Activated effector memory CD4-positive, alpha-beta T cell treated with anti-CD3 and anti-CD28 coated beads, Interleukin-2, amount 50 U/mL, for 16 hours (primary cell): ENCODE measurements at places on chromosomes 4 and X.

GRCh38 chr4:108342325-108342970 lies 173.7 kb upstream of the LEF1 start:
- peak; percentile 65 for DNase-seq

DNA sequence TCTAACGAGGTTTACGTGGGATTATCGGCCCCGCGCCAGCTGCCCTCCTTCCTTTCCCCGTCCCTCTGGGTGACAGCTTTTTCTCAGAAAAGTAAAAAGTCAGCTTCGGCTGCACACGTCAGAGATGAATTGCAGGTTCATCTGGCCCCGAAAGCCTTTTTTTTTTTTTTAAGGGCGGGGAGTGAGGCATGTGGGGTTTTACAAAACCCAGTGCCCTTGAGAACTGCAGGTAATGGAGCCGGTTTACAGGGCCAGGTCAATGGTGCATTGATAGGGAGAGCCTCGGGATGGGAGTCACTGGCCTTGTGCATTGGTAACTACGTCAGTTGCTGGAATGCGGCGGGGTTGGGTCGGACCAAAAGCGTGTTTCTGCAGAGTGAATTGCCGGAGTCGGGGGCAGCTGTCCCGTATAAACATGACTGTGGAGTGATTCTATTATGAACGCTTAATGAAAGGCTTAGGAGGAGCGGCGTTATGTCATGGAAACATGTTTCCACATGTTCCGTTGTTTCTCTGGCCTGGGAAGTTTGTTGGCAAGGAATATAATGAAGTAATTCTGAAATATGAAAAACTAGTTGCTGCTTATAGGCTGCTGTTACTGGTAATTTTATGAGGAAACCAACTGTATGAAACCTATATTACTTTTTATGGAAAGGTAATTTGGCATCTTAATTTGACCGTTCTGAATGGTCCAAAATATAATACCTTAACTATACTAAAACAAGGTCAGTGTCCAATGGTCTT lies 1.1 kb downstream of the HSPA4L start:
- DNase-seq = no peak

GRCh38 chrX:150694738-150695410 lies 1.7 kb downstream of the MTMR1 start:
- peak; percentile 65 for DNase-seq

DNA sequence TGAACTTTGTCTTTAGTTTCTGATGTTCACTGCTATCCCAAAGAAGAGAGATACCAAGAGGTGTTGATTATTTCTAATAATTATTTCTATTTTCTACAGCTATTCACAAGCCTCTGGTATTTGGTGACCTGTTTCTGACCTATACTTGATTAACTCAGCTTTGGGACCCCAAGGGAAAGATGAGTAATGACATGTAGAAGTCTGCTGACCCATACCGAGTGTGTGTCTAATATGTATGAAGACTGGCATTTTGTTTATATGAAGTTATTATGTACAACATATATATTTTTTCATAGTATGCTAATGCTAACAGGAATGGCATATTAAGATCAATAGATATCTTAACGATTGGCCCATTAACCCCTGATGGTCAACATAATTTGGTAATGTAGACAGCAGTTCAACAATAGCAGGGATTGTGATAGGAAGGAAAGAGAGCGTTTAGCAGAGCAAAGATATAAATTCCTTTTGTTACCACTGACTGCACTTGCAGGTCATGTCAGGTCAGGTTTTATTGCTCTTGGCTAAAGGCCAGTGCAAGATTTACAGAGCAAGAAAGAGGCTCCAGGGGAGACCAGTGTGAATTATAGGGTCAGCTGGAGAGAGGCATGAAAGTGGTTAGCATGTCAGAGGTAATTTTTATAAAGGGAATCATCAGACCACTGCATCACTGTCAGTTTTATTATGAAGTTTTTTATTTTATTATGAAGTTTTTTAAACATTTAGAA lies 94.7 kb upstream of the DIPK2B start:
- no peak for DNase-seq

DNA sequence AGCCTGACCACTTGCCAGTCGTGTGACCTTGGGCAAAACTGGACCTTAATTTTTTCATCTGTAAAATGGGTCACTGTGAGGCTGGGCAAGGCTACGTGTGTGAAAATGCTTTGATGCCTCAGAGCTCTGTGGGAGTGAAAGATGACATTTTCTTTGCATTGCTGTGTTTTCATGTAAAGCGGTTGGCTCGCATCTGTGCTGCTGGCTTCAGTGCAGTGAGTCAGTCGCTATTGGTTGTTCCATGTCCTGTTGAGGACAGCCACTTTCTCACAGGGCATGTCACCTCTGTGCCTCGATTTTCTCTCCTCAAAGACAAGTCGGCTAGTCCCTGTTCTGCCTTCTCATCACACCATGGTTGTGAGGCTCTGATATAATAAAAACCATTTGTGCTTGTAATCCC lies 4.4 kb downstream of the MTMR1 start:
- no peak for DNase-seq

GRCh38 chr4:53478671-53479456 lies 101.4 kb downstream of the FIP1L1 start:
- DNase-seq = no peak

- DNase-seq = no peak
These were observed 111.5 kb upstream of the WDFY3 start for GRCh38 chr4:85078016-85078415.

DNA sequence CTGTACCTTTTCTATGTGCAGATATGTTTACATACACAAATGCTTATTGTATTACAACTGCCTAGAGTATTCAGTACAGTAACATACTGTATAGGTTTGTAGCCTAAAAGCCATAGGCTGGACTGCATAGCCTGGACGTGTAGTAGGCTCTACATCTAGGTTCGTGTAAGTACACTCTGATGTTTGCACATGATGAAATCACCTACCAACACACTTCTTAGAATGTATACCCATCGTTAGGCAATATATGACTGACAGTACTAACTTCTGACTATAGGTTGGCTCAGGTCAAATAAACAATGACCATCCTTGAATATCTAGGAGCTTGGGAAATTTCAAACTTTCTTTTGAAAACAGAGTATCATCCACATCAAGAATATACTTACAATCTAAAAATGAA lies 139.0 kb downstream of the CORIN start:
- no peak for DNase-seq

- no peak for DNase-seq
These were observed 81.2 kb downstream of the SHROOM3 start for GRCh38 chr4:76515975-76516843.

DNA sequence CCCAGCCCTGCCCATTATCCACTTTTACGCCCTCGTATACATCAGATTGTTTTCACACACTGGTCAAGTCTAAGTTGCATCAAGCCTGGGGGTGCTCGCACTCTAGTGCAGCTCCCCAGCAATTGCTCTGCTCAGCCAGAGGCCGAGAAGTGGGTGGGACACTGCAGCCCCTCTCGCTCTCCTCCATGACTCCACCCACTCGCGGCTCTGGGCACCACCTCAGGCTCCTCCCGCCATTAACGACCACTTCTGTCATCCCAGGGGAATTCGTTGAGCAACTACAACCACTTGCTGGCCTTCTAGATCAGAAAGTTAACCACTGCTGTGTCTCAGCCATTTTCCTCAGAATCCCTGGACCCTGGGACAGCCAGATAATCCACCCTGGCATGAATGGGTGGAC lies 53.6 kb downstream of the ETNPPL start:
- no peak for DNase-seq

DNA sequence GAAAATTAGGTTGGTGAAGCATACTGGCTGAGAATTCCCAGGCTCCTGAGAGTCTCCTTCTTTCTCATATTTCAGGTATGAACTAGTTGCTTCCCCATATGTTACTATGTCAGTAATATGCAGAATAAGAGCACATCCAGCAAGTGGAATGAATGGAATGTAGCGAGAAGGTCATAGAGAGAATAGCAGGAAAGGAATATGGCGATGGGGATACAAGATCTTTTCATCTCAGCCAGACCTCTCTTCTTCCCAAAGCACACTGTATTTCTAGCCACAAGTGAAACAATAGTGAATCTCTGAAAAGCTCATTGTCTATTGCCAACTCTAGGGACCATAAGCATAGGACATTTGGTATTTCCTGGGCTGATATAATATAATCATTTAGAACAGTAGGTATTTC lies 54.6 kb upstream of the MMAA start:
- DNase-seq = no peak

GRCh38 chr4:138978600-138978999 lies 37.0 kb upstream of the NOCT start:
- no peak for DNase-seq

GRCh38 chr4:118969359-118969758 lies 80.7 kb downstream of the SYNPO2 start:
- no peak for DNase-seq

GRCh38 chr4:163540448-163540847 lies 46.0 kb downstream of the TMA16 start:
- DNase-seq = no peak

GRCh38 chrX:19735244-19735643 lies 152.2 kb downstream of the SH3KBP1 start:
- DNase-seq = no peak

DNA sequence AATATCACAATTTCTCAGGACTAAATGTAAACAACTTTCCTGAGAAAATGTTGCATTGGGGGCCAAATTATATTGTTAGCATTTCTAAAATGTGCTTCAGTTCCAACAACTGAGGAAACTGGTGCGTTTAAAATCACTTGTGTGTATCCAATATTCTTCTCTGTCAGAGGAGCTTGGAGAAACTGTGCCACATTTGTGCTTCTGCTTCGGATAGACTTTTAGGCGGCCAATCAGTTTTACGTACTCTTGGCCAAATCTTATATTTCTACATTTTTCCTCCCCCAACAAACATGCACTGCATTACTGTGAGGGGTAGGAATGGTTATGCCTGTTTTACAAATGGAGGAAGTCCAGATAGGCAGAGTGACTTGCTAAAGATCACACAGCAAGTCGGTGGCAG lies 27.4 kb upstream of the TRPC5OS start:
- DNase-seq = no peak

DNA sequence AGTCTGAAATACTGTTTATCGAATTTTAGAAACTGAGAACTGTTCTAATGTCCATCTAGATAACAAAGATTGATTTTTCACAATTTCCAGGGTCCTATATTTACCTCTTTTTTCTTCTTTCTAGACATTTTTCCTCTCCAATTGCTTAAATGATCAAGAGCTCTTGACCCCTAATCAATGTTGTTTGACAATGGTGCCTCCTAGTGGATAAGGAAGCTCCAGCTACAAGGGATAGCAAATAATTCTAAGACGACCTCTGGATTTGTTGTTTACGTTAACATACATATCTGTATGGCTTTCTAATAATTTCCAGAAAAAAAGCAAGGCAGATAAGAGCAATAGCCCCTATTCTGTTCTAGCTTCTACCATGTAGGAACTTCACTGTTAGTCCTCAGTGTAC lies 35.8 kb downstream of the GPR82 start:
- DNase-seq = no peak

GRCh38 chr4:177052211-177052934 lies 257.3 kb upstream of the NEIL3 start:
- no peak for DNase-seq

- DNase-seq = no peak
These were observed 122.7 kb downstream of the NPNT start for GRCh38 chr4:106017975-106018374.

DNA sequence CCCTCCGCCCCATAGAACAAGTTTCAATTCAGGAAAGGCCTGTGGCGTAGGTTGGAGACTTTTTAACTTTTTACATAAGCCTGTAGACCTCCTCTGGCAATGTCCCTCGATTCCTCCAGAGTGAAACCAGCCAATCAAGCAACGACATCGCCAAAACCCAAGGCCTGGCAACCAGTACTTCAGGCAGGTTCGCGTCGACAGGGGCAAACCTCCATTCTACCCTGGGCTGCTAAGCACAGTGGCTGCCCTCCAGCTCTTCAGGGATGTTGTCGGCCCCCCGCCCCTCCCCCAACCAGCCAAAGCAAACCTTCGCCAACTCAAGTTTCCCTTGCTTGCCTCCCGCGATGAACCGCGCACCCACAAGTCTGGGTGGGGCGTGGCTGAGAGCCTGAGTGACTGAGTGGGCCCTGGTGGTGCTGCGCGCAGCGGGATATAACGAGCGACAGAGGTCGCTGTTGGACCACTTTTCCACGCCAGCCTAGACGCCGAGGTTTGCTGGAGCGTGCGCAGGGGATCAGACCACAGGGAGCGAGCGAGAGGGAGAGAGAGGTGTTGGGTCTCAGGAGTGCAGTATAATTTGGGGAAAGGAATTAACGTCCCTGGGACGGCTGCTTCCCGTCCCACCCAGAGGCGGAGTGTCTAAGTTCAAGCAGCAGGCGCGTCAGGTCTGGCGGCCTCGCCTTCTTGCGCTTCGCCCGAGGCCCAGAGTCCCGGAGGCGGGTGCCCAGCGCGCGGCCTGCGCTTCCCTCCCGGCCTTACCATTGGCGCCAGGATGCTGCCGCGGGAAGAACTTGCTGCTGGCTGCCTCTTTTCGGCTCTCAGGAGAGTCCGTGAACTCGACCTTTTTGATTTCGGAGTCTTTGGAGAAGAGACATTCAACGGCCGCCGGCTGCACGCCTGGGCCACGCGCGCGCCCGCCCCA lies 9.0 kb upstream of the PITX2 start:
- DNase-seq = no peak

GRCh38 chr4:8136972-8137710 lies 21.5 kb downstream of the ABLIM2 start:
- DNase-seq = no peak

- DNase-seq = no peak
These were observed 758 bp downstream of the SDAD1 start for GRCh38 chr4:75989846-75990528.

GRCh38 chrX:40260146-40260747 lies 162.5 kb upstream of the BCOR start:
- DNase-seq = no peak

DNA sequence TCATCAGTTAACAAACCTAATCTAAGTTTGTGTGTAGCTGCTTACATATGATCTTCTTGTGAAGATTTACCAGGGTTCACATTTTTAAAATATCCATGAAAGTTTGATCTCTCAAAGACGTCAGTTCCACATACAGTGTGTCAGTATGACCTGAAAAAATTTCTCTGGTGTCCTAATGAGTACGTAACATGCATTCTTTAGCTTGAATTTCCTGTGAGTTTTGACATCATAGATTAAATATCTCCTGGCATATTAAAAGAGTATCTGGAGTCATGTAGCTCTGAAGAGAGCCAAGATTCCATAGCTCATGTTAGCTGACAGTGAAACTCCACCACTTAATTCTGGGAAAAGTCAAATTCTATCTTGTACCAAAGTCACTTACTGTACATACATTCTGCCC lies 43.9 kb upstream of the PDLIM5 start:
- no peak for DNase-seq

- DNase-seq = no peak
These were observed 259.8 kb downstream of the FBXO8 start for GRCh38 chr4:174023641-174024040.

DNA sequence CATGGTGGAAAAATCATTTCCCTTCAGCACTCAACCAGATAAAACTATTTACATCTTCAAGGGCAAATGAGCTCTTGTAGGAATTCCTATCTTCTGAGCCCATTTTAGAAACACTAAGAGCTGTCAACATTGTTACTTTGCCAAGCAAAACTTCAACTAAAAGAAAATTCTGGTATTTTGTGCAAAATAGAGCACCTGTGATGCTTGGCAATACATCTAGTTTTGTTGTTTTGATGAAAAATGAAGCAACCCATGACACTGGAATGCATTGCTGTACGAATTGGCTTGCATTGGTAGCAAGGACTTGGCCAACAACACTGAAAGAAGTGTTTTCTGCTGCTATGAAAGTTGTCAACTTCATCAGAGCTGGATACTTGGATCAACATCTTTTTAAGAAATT lies 194.4 kb downstream of the COX18 start:
- DNase-seq = no peak
